Lower leg skin (tissue), 4 donors: ENCODE measurements at places on chromosomes 2 and 18.

DNA sequence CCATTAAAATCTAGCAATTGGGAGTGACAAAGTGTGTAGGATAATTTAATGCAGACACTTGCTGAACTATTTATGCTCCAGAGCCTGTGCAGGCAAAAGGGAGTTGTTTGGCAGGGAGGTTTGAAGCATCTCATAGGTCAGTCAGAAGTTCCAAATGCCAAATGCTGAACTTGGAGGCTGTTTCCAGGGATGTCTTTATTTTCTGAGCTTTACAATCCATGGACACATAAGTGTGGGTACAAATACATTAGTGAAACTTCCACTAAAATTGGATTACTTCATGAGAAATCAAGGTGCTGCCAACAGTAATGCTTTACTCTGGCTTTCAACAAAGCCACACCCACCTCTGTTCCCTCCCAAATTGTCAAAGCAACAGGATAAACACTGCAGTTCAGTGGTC is 422.1 kb upstream of the SETBP1 start:
- DNase-seq = no peak

DNA sequence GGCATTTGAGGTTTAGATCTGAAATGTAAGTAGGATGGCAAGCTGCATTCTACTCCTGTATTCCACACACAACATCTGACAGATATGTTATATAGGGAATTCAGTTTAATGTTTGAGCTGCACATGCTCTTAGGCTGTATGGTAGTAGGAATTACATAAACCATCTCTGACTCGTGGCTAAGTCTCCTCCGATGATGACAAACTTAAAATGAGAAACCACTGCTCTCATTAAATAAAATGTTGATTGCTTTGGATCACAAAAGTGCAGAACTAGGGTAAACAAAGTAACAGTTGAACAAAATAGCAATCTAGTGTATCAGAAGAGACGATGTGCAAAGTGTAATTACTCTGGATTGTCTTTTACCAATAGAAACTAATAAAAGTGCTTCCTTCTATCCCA is 50.1 kb upstream of the WDR75 start:
- DNase-seq = no peak

DNA sequence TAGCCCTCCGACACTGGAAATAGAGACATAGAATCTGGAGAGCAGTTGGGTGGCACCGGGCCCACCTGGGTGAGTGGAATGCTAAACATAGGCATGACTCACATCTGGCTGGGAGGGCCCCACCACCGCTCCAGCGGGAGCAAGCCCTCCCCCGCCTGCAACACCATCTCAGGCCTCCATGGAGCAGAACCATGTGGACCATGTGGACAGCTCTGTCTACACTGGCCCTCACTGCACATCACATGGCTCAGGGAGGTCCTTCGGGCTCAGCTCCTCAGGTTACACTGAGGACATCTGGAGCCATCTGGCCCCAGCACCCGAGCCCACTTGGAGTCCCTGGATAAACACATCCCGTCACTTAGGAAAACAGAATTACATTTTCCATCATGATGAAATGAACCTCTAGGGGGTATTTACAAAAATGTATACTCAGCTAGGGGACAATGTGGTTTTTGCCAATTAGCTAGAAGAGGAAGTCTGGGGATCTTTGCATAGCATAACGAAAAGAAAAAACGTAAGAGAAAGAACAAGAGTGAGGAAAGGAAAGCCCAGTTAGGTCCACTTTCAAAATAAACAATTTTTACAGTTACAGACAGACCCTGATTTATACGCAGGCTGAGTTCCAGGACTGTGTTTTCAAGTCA is 30.7 kb upstream of the MLPH start:
- DNase-seq = peak; percentile 53

DNA sequence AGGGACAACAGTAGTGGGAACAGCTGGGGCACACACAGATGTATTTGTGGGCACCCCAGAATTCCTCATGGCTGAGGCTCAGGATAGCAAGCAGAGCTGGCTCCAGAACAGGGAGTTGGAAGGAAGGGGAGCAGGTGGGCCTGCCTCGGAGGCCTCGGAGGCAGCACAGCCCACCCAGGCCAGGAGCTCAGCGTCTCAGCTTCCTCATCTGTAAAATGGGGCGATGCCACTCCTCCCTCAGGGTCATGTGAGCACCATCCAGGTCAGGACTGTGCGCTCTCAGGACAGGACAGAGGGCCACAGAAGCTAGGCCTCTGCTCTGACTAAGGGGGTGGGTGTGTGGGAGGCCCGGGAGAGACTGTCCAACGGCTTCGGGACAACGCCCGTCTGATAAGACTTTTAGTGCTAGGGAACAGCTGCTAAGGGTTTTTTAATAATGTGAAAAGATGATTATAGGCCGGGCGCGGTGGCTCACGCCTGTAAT is 106.2 kb downstream of the HDAC4 start:
- DNase-seq = no peak

DNA sequence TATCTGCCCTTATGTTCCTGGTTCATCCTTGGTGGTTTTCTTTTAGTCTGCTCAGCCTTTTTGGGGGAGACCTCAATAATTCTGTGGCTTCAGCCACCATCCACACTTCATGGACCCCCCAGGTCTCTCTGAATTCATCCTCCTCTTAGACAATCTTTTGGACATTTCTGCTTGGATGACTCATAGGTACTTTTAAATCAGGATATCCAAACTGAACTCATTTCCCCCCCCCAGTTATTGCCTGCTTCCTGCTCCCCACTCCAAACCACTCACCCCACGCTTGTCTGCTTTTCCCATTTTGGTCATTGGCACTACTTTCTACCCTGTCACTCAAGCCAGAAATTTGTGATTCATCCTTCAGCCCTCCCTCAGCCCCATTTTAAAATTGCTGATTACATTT is 78.5 kb downstream of the TANC1 start:
- DNase-seq = no peak

DNA sequence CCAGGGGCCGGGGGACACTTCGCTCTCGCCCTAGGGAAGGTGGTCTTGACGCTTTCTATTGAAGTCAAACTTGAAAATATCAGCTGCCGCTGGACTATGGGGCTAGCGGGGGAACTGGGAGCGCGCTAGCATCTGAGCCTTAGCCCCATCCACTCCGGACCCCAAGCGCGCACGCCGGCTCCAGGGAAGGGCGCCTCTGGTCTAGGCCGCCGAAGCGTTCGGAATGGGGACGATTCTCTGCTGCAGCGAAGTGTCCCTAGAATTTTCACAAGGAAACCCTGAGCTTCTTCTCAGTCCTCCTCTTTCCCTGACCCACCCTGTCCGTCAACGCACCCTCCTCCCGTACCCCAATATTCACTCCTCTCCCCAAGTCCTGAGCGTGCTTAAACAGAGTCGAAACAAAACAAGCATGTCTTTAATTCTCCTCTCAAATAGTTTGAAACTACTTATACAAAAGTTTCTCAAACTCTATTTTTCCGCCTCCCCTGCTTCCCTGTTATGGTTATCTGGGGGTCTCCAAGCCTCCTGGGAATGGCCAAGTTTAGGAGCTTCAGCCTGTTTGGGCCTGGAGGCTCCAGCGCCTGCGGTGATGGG is 5.0 kb downstream of the RAX start:
- no peak for DNase-seq

DNA sequence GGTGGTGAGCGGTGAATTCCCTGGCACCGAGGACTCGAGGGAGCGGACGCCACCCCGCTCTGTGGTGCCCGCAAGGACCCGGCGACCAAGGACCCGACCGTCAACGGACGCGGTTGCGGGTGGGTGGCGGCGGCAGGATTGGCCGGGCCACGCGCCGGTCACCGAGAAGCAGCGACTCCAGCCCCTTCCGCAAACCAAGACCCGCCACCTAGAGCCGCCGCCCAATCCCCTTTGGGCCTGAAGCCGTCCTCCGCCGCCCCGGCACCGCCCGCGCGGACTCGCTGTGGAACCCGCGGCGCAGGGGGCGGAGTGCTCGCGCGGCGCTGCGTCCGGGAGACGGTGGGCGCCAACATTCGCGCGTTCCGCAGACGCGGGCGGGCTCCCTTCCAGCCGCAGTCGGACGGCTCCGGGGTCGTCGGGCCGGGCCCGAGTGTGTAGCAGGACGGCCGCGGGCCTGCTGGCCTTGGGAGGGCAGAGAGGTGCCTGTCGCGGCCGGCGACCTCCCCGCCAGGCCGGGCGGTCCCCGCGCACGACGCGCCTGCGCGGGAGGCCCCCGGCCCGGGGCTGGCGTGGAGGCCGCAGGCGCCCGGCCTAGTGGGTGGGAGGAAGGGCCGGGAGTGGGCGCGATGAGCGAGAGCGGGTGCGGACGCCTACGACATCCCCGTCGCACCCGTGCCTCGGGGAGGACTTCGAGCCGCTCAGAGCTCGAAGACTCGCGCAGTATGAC is at the start of the genes FAM228B and PFN4:
Gene FAM228B (plus strand): TSS at position 275 of the 727 bp plus-strand sequence. CDS start 893 bp downstream, outside the sequence.
Gene PFN4 (minus strand): TSS at position 140 of the 727 bp plus-strand sequence. CDS start 799 bp downstream, outside the sequence.
- peak; percentile 70 for DNase-seq

DNA sequence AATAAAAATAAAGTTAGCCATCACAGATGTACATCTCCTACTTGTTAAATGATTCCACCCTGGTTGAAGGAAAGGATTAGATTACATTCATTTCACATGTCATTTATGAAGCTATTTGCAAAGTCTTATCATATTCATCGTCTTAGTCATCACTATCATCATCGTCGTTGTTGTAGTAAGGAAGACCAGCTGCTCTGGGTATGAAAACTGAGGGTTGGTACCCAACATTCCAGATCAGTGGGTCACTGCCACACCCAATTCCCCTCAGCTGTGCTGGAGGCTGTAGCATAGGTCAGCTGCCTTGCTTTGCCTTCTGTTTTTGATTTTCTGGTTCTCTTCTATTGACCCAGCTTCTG is 20.9 kb upstream of the CCBE1 start:
- no peak for DNase-seq

- DNase-seq = no peak
Measured at GRCh38 chr2:222017252-222017850, 281.4 kb downstream of the PAX3 start.

GRCh38 chr2:134583997-134584520 is 134.7 kb downstream of the TMEM163 start:
- DNase-seq = peak; percentile 15

GRCh38 chr18:10850216-10850615 is 299.2 kb downstream of the PIEZO2 start:
- no peak for DNase-seq

DNA sequence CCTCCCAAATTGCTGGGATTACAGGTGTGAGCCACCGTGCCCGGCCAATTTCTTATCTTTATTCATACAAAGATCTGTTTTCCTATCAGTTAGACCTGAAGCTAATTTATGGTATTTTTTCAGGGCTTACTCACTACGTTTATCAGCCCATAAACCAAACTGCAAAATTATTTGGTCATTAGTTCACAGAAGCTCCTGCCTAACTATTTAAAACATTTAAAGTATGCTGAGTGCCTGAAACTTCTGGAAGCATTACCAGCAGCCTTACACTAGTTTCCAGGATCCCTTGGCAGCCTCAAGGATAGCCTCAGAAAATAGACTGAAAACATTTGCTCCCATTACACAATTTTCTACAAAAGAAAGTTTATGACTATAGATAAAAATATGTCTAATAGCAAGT is 68.8 kb downstream of the GALNT13 start:
- DNase-seq = no peak

DNA sequence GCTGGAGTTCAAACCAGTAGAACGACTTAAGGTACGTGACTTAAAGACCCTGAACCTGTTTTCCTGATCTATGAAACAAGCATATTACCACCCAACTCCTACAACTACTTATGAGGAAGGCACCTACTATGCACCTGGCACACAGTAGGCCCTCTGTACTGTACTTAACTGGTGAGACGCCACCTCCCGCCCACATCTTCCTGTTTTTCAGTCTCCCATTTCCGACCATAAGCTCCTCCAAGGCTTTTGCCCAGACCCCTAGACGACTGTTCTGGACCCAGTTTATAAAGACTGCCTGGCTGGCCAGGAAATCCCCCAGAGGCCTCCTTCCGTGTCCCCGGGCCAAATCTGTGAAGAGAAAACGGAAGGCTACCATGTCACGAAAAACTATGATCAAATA is 1.5 kb downstream of the GALNT14 start:
- no peak for DNase-seq

DNA sequence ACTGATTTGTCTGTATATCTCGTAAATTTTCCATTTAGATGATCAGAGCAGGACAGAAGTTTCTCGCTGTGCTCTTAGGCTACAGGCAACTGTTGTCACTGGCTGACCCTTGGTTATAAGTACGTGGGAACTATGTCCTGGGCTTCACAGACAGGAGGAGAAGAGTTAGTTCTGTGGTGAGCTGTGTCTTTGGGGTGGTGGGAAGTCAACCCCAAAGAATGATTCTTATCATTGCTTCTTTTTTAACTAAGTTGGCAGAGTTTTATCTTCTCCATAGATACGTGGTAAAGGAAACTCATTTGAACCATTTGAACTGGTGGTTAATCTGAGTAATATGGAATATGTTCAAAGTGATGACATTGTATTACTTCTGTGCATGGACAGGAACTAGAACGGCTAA is 230.6 kb upstream of the EPAS1 start:
- DNase-seq = no peak

GRCh38 chr2:150122871-150123613 is 364.4 kb downstream of the RND3 start:
- no peak for DNase-seq

GRCh38 chr2:21819454-21819853 is 695.7 kb downstream of the TDRD15 start:
- no peak for DNase-seq

DNA sequence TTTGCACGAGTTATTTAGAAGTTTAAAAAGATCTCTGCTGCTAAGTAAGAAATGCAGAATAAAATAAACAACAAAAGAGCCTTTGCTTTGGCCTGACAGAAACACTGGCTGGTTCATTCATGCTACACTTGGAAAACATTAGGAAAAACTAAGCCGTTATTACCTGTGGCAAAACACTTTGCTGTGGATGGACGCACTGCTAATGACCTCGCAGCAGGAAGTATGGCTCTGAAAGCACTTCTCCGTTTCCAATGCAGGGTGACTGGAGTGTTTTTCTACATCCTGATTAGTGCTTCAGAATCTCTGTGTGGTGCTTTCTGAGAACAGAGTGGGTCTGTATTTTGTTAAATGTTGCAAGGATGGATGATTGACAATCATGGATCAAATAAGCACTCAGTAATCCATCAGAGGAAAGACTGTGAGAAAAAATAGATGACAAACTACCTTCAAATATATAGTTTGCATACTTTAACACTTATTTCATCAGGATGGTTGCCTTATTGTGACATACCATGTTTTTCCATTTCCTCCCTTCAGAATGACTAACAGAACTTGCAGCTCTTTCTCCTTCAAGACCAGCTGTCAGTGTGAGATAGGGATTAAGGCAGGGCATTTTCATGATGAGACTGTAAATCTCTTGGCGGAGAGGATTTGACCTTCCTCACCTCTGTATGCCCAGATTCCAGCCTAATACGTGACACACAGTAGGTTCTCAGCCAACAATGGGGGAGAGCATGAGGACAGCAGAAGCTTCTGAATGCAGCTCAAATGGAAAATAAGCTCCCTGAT is 38.0 kb downstream of the LINC00305 start:
- DNase-seq = no peak

GRCh38 chr2:217981084-217981730 is 21.6 kb downstream of the TNS1 start:
- DNase-seq = no peak

DNA sequence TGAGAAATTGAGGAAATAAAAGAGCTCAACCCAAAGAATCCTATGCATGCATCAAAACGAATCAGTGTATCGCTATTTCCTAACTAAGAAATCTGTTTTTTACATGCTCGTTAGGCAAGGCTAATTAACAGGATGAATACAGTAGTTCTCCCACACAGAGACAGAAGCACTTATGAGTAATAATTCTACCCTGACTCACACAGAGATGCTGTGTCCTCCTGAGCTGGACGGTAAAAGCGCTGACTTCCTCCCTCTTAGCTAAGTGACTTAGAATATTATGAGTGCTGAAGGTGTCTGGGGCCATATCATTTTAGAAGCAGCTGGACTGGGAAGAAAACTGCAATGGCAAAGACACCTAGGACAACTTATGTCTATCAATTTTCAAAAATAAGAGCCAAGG is 18.5 kb downstream of the PLEKHM3 start:
- DNase-seq = no peak

GRCh38 chr18:31065036-31065773 is 22.7 kb upstream of the DSC3 start:
- DNase-seq = no peak
